ENCODE measurements at places on chromosomes 1 and 21.

DNA sequence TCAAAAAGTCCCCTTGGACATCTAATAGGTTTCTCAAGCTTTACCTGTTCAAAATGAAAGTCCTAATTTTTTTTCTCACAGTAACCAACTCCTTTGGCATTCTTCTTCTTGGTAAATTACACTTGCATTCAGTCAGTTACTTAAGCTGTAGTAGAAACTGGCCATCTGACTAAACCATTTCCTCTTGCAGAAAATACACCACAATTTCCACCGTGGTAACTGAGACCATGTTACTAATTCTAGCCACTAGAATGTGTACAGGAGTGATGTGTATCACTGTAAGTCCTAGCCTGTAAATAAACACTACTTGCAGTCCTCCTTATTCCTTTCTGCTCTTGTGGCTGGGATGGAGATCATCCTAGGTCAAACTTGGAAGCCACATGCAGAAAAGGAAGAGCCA, 965.4 kb upstream of the TMPRSS15 start:
- no peak for DNase-seq

DNA sequence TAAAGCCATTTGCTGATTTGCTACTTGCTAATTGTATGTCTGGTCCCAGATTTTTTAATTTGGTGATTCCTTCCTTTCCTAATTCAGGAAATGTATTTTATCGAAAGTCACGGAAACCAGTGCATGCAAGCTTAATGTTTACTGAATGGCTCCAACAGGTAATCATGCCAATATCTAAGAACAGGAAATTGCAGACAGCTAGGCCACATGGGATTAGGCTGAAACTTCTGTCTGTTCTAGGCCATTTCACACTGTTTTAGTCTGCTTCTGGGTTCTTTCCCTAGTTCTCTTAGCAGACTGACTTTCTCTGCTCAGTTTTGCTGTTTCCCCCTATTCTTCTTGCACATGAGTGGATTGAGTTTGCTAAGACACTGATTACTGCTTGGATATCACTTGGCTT, 111.4 kb downstream of the NTNG1 start:
- no peak for DNase-seq

DNA sequence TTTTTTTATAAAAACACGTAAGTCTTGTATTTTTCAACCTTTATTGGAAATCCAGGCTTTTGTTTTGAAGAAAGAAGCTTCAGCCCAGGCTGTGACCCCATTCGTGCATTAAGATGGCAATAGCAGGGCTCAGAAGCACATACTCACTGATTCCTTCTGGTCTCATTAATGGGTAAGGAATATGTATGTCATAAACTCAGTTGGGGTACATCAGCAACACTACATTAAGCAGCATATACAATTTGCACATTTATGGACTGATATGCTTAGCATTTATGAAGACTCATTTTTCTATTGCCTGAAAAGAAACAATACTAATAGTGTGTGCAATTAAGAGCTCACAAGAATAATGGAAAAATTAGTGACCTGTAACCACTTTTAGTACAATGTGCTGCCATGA, 945.4 kb upstream of the PRMT6 start:
- DNase-seq: no peak

- DNase-seq: no peak
Measured at GRCh38 chr1:192475970-192476369, 99.6 kb upstream of the RGS1 start.

- no peak for DNase-seq
Measured at GRCh38 chr1:98373056-98373455, 288.5 kb upstream of the SNX7 start.

- no peak for DNase-seq
Measured at GRCh38 chr1:174448974-174449373, 1.2 kb downstream of the GPR52 start.

DNA sequence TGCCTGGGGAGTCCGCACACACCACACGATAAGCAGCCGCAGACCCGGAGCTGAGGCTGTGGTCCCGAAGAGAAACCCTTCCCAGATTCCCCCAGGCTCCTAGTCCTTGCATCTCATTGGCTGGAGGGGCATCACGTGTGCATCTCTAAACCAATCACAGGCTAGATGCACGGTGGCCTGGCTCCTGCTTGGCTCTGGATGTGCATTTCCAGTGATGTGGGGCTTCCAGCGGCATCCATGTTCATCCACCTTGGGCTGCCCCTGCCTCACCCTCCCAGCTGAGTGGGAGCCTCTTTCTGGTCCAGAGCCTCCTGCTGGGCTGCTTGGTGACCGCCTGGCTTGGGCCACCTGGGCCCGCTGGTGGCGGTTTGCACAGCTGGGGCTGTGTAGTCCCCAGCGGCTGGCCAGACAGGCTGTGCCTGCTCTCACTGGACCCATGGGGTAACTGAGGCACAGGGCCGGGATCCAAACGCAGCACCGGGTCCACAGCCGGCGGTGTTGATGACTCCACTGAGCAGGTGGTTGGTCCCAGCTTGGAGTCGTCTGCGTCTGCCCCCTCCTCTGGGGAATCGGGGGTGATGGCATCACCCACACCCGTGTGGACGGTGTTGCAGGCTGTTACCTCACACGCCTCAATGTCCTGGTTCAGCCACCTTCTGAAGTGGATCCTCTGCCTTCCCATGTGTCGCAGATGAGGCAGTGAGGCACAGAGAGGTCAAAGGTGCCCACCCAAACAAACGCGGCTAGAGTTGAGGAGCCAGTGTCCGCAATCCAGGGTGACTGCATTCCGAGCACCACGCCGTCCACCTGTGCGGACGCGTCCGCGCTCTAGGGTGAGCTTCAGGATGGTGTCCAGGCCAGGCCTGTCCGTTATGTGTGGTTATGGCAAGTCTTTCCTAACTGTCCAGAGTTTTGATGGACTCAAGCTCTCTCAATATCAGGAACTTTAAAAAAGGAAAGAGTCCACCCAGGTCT, 41.3 kb downstream of the COL6A1 start:
- DNase-seq: no peak

DNA sequence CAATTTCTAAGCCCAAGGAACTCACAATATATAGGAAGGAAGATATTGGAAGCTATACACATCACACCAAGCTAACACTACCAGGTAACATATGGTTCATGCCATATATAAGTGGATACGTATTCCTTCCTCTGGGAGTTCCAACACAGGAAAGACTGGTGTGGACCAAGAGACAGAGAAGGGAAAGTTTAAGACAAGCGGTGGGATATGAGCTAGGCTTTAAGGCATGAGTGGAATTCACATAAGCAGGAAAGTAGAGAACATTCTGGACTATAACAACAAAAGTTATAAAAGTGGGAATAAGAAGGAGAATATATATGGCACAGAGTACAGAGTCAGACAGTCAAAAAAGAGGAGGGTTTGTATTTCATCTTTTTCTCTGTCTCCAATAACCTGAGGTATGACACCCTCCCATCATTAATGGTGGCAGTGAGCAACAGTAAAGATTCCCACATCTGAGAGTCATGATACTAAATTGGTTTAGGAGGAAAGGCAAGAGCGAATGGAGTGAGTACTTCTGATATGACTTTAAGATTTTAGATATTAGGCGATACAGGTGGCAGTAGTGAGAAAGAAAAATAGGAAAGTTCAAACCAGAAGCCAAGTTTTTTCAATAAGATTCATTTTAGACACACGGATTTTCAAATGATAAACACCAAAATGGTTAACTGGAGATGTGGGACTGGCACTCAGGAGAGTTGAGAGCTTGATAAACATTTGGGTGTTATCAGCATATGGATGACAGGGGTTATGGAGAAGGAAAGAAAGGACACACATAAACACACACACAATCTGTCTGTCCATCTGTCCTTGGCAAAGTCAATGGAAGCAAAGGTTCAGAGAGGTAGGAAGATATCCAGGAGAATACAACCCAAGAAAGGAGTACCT, 87.4 kb upstream of the TTC39A start:
- DNase-seq: no peak

All from anterior cingulate cortex (tissue), 58 donors.